ENCODE measurements at places on chromosomes 7 and 10.

GRCh38 chr10:16789261-16789660 lies 28.0 kb downstream of the RSU1 start:
- DNase-seq = no peak

DNA sequence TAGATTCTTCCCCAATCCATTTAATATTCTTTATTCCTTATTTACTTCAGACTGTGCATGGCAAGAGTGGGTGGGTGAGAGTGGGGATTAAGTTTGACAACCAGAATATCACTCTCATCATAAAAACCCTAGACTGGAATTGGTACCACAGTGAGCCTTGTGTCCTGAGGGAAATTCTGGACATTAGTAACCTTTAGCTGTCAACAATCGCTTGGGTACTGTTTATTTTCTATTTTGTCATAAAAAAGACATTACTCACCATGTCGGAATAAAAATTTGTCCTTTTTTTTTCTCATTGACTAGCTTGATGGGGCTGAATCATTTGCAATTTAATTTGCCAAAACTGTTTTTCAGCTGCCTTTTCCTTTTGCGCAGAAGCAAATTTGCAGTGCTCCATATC lies 176.1 kb upstream of the SEMA3C start:
- no peak for DNase-seq

DNA sequence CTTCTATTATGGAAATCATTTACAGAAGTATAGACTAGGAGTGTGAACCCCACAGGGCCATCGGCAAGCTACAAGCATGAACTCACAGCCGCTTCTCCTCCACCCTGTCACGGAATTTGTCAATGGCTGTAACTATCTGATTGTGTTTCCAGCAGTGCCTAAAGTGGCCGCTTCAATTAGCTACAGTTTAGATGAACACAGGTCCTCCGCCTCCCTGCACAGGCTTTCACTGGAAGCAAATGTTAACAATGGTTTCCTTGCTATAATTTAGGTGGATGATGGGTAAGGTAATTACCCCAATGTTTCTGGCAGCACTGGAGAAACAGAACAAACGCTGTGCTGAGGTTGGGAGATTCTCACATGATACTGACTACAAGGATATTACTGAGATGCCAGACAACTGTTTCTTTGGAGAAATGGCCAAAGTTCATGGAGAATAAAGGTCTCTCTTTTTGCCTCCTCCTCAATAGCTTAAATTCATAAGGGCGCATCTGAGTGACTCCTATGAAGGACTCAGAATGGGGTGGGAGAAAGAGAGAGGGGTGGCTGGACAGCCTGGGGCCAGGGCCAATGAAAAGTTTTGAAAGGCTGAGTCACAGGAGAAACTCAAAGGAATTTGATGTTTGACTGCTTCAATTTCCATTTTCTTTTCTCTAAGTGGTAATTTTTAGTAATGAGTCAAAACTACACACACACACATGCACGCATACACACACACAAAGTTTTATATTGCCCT lies 78.9 kb downstream of the SVIL start:
- DNase-seq = no peak

DNA sequence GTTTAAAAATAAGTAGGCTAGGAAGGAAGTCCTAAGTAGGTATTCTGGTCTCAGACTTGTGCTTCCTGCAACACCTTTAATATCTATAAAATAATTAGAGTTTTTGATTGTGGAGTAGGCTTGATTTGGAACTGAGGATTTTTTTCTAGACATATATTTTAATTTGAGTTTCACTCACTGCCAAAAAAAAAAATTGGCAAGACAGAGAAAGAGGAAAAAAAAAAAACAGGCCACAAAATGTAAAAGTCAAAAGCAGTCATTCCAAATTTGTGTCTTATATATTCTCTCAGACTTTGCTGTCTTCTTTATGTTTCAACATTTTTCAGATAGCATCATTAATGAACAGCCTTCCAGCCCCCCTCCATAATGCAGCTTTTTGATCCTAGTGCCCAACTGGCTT lies 346.1 kb downstream of the NRG3 start:
- no peak for DNase-seq

DNA sequence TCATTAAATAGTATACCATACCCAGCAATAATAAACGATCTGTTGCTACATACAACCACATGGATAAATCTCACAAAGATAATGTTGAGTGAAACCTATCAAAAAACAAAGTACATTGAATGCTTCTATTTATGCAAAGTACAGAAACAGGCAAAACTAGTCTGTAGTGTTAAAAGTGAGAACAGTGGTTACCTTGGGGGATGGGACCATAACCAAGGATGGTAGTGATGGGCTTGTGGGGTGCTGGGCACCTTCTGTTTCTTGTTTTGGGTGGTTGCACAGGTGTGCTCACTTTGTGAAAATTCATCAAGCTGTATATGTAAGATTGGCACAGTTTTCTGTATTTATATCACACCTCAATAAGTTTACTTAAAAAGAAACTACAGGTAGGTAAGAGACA lies 105.7 kb downstream of the ATE1 start:
- DNase-seq = no peak

DNA sequence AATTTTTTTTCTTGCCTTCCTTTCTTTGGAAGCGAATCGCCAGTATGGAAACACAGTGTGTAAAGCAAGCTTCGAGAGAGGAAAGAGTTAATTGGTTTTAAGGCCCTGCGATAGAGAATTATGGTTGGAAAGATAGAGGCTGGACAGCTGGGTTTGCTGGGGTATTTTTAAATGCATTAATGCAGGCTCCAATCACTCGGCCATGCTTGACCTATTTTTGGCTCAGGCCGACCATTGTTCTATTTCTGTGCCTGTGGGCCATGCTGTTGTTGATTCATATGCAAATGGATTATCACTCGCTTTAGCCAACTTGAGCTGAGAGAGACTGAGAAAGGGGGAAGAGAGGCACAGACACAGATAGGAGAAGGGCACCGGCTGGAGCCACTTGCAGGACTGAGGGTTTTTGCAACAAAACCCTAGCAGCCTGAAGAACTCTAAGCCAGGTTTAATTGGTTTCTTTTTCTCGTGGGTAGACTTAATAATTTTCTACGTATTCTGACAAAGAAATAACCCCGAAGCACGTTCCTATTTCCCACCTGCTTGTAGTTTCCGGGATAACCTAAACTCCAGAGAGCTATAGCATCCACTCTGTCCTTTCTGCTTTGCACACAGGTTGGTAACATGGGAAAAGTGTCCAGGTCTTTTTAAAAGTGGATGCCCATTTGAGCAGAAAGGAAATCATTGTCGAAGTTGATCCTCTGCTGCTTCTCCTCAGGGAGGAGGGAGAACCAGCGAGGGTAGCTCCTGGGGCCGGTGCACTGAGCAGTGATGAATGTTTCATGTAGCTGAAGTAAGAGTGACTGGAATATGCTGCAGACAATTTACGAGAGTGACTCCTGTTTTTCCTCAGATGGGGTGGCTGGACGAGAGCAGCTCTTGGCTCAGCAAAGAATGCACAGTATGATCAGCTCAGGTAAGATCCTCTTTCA lies at the start of gene HDAC9:
Gene HDAC9 (plus strand): TSS at position 338 of the 929 bp plus-strand sequence. CDS start 554 bp downstream, at position 892.
- DNase-seq = peak; percentile 32

DNA sequence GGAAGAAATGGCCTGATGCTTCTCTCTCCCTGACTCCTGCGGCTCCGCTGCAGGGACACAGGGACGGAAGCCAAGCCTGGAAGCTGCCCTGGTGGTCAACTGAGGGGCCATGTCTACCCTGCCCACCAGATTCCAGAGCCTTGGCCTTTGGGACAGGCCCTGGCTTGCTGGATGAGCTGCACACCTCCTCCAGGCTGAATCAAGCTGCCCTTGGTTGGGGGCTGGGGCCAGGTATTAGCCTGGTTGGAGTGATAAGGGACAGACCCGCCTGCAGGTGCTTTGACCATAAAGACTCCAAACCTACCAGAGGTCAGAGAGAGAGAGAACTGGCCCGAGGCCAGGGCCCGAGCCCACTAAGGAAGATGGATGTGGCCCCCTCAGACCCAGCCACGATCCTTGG lies 30.1 kb downstream of the CRHR2 start:
- no peak for DNase-seq

DNA sequence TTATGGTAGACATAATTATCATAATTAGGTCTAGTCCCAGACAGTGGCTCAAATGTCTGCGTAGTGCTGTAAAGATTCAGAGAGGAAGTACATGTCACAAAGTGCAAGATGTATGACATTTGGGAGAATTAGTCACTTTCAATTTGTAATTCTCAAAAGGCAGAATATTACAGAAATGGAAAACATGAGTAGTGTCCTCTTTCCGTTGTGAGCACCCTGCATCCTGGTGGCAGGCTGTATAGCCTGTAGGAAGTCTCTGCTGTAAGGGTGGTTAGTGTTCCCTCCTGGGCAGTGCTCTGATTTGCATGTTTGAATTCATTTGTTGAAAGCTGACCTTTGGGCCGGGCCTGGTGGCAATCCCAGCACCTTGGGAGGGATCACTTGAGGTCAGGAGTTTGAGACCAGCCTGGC lies 17.0 kb downstream of the CDK14 start:
- no peak for DNase-seq

DNA sequence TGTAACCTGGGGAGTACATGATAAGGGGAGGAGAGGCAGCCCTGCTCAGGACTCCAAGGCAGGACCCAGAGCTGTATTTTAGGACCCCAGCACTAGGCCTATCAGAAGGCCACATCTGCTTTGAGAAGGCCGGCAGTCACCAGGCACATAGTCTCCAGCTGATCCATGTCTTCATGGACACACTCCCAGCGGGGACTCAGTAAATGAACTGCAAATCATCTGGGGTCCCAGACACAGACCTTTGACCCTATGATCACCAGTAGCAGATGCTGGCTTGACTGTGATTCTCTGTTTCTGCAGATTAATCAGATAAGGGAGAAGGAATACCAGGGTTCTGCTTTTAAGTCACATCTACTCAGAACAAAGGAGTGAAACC lies 341.4 kb upstream of the PODXL start:
- DNase-seq = no peak

DNA sequence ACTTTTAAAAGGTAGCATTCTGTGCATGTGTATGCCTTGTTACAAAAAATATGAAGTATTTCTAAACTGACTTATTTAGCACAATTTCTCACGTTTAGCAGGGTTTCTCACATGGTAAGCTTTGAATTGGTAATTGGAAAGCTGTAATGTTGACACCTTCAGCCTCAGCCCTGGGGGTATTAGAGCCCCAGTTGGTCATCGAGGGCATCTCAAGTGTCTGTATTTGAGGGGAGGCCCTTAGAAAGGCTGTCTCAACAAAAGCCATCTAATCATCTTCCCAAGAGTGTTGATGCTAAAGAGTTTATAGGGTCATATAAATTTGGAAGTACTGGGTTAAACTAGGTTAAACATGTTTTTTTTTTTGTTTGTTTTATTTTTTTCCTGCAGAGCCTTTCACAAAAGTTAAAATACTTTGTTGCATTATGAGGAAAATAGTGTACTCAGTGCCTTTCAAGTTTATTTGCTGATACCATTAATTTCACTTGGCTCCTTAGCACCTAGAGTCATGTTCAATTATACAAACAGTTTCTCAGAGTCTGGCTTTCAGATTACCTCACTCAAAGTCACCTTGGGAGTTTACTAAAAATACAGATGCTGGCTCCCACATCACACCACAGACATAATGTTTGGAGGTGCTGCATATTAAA lies 134.0 kb downstream of the CD36 start:
- no peak for DNase-seq

All from WTC11 (cell line).